ENCODE measurements at places on chromosomes 11 and 22.
A peak's percentile ranks its signal among the peaks of the same experiment; 100 is the strongest.

DNA sequence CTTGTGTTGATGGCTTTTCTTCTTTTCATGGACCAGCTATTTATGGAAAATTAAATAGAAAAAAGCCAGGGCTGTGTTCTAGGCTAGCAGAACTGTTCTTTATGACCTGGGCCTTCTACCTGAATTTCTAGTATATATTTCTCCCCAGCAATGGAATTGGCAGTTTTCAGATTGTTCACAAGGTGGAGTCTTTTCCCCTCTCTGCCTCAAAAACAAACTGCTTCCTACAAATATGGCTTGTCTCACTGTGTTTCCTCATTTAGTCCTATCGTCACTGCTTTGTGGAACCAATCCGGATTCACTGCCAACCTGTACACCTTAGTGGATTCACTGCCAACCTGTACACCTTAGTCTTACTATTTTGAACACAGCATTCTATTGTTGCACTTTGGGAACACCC lies 5.0 kb upstream of the APOL5 start:
- no peak for DNase-seq

DNA sequence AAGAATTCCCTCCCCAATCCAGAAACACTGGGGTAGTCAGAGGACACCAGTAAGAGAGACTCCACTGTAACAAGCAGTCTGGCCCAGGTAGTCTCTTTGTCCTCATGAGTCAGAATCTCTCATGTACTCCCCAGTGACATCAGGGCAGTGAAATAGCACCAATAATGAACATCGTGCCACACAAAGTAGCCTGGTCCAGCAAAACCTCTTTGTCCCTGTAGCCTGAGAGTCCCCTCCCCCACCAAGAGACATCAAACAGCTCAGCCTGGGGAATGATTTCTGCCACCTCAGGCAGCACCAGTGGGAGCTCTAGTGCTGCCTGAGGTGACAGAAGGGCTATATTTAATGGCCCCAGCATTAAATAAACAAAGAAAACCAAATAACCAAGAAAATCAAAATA lies 88.1 kb downstream of the SBF2 start:
- DNase-seq, result no peak

- no peak for DNase-seq
These were observed 195.1 kb upstream of the CADM1 start for GRCh38 chr11:115699326-115699725.

- DNase-seq, result no peak
These were observed 70.8 kb downstream of the COMMD9 start for GRCh38 chr11:36218283-36218921.

GRCh38 chr11:45834298-45834756 lies 12.9 kb upstream of the CRY2 start:
- no peak for DNase-seq

- DNase-seq, result no peak
These were observed 92.2 kb downstream of the AMOTL1 start for GRCh38 chr11:94860333-94860732.

DNA sequence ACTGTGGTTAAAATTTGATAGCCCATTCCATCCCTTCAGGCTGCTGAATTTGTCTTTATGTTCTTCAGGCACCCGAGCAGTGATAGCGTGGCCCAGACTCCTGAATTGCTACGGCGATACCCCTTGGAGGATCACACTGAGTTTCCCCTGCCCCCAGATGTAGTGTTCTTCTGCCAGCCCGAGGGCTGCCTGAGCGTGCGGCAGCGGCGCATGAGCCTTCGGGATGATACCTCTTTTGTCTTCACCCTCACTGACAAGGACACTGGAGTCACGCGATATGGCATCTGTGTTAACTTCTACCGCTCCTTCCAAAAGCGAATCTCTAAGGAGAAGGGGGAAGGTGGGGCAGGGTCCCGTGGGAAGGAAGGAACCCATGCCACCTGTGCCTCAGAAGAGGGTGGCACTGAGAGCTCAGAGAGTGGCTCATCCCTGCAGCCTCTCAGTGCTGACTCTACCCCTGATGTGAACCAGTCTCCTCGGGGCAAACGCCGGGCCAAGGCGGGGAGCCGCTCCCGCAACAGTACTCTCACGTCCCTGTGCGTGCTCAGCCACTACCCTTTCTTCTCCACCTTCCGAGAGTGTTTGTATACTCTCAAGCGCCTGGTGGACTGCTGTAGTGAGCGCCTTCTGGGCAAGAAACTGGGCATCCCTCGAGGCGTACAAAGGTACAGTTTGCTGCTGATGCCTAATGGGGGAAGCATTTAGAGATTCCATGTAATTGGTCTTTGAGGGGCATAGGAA lies 4.7 kb downstream of the MADD start:
- no peak for DNase-seq

GRCh38 chr11:117453886-117454563 lies 126.4 kb downstream of the CEP164 start:
- no peak for DNase-seq

- DNase-seq, result no peak
These were observed 70.6 kb downstream of the DDIAS start for GRCh38 chr11:82972103-82972502.

GRCh38 chr11:111694851-111695250 lies 71.3 kb downstream of the PPP2R1B start:
- DNase-seq, result peak; percentile 60

DNA sequence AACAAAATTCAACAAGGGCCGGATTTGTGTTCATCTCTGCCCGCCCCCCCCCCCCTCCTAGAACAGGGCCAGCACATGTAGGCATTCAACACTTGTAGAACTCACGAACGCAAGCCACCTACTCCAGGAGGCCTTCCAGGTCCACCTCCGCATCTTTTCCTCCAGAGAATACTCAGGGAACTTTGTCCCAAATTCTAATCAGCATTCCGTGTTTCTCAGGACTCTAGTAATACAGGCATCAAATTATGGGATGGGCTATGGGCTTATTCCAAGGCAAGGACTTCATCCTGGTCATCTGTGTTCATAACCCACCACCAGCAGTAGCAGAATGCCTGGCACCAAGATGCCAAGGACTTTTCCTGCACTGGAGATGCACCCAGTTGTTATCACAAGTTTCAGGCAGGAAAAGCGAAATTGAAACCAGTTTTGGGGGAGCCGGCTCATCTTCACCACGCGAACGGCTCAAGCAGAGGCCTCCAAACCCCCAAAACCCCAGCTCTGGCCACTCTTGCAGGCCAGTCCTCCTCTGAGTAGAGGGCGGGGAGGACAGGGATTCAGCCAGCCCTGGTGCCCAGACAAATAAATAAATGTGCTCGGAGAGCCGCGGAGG lies 462 bp downstream of the UBE2L6 start:
- no peak for DNase-seq

DNA sequence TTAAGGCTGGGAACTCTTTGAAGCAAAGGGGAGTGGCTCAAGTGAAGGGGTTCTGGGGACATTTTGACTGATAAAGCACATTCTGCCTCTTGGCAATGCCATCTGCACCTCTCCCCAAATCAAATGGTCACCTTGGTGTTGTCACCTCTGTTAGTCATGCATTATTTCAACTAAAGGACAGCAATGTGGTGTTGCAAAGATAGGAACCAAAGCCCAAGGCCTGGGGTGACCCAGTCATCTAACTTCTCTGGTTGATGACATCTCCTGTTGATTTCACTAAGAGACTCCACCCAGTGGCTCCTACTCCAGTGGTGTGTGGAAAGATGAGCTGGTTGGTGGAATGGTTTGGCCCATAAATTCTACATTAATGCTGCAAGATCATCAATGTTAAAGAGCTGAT lies 7.8 kb upstream of the MS4A1 start:
- no peak for DNase-seq

DNA sequence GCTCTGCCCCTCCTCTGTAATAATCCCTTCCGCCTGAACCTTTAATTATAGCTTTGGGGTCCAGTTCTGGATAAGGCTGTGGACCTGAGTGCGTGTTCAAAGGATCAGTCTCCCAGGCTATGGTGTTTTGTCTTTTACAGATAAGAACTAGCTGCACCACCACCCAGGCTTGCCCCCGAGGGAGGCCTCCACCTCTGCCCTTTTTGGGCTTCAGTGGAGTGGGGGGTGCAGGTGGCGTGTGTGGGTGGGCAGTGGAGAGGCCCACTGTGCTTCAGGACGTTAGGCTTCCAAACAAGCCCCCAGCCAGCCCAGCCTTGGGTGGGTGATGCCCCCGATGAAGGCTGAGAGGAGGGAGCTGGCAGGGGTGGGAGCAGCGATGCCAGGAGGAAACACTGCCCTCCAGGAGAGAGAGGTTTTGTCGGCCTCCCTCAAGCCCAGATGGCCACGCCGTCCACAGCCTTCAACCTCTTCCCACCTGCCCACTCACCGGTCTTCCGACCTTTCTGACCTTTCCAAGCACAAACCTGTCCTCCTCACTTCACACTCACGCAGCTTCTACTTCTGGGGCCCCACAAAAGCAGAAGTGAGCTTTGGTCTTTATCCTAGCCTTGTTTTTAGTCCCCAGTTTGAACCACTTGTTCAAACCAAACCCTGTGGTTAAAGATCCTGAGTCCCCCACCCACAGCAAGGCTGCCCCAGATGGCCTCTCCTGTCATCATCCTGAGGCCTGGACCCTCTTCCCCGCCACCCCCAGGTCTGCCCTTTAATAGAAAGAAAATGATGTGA lies 20.4 kb downstream of the PSMD13 start:
- no peak for DNase-seq

- DNase-seq, result no peak
These were observed 23.0 kb downstream of the SHANK3 start for GRCh38 chr22:50695421-50696250.

DNA sequence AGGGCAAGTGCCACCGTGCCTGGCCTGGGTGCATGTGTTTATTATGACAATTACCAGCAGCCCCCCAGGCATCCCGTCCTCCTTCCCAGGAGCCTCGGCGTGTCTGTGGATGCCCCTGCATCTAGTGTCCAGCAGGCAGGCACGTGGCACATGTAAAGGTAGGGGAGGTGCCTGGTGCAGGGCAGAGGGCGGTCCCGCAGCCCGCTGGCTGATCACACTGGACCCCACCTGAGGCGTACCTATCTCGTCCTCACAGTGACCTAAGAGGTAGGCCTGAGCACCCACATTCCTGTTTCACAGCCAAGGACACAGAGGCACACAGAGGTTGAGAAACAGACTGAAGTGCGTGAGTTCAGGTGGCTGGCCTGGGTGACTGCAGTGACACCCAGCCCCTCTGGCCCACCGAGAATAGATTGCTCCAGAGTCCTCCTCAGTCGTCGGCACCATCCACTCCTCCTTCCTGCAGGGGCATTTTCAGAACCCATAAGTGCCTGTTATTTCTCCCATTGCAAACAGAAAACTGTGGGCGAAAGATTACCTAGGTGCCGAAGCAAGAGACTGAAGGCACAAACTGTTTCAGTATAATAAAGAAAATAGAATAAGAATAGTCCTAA lies 3.0 kb upstream of the PHRF1 start:
- no peak for DNase-seq

DNA sequence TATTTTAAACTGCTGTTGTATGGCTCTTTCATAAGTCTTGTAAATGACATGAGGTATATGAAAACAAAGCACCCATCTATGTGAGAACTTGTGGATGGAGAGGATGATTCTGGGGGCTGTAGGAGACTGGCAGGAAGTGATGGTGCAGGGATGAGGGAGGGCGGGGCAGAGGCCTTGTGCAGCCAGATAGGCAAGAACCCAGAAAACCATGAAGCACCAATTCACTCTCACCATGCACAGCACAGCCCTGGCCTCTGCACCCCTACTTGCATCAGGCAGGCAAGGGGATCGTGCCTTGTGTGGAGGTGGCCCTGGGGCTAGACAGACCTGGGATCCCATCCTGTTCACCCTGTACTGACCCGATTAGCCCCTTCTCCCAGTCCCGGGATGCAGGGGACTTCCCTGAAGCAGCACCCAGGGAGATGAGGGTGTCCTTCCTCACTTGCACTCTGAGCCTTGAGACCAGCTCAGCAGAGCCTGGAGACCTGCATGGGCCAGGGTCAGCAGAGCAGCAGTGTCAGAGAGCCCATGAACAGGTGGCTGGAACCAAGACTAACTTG lies 85.5 kb downstream of the MORC2 start:
- no peak for DNase-seq

DNA sequence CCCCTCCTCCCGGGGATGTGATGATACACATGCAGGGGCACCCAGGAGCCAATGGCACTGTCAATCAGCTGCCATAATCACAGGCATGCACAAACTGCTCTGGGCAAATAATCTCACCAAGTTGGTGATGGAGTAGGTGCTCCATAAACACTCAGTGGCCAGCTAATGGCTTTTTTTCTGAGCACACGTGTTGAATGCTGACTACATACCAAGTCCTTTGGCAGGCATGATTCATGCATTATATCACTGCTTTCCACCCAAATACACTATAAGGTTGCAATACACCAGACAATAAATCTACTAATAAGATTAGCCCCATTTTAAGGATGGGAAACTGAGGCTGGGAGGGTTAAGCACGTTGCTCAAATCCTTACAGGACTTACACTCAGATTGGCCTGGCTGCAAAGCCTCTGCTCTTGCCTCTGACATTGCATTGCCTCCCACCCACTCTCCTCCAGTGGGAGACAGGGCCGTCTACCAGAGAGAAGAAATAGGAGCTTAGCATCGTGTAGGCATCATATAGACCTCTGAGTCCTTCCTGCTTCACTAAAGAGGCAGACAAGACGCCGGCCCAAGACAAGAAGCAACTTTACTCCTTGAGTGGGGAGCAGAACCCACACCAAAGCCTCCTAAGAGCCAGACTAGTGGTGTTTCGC lies 32.7 kb upstream of the ACCSL start:
- DNase-seq, result peak; percentile 22

DNA sequence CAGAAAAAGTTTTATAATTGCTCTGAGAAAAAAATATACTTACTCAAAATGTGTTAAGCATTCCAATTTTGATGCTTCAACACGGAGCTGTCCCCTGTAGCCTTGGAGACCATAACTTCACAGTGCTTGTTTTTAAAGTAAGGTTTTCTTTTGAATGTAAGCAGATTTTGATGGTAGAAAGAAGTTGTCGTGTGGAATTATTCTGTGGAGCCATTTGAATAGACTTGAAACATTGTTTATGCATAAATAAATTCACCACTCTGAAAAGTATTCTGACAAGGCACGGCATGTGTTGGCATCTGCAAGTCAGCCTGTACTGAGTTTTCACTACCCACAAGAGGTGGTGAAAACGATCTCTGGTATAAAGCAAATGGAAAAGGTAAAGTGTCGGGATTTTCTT lies 115.5 kb downstream of the UVRAG start:
- no peak for DNase-seq

DNA sequence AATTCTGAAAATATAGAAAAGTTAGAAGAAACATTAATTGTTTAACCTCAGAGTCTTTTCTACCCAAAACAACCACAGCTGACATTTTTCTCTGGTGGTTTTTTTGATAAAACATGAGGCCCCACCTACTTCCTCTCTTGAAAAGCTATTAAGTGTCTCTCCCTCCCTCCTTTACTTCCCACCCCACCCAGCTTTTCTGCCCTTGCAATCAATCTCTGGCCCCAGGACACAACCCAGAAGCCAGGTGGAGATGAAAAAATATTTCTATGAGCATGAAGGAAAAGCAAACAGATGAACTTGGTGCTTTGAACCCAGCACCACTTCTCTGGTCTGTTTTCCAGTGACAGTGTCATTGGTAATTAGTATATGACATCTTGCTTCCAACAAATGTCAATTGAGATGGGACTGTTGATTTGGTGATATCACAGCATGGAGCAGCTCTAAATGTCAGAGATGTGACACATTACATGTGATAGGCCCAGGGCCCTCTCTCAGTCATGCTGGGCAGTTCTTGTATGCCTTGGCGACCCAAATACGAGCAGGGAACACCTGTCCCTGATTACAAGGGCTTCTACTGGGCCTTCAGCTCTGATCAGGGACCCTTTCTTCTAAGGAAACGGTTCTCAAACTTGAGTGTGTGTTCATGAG lies 23.9 kb upstream of the TMPRSS13 start:
- no peak for DNase-seq

All from fibroblast of skin of left quadriceps (primary cell).